Activated naive CD8-positive, alpha-beta T cell treated with anti-CD3 and anti-CD28 coated beads, Interleukin-2, amount 10 ng/mL, durations not matched to agents 7 days and 5 days (primary cell): ENCODE measurements at places on chromosomes 5 and 9. TPM values are rescaled to one million over a fixed set of nuclear protein-coding genes. Genes with fewer than 3 reads are reported as not detected.

NR4A3 gene
- total RNA-seq, result 1.2 TPM

ACTBL2 gene
- not detected for total RNA-seq

FIBCD1 gene
- total RNA-seq, result not detected

TRIM36 gene
- total RNA-seq, result 0.26 TPM

CER1 gene
- not detected for total RNA-seq

GTF2H2 gene
- total RNA-seq, result 28.7 TPM

DNA sequence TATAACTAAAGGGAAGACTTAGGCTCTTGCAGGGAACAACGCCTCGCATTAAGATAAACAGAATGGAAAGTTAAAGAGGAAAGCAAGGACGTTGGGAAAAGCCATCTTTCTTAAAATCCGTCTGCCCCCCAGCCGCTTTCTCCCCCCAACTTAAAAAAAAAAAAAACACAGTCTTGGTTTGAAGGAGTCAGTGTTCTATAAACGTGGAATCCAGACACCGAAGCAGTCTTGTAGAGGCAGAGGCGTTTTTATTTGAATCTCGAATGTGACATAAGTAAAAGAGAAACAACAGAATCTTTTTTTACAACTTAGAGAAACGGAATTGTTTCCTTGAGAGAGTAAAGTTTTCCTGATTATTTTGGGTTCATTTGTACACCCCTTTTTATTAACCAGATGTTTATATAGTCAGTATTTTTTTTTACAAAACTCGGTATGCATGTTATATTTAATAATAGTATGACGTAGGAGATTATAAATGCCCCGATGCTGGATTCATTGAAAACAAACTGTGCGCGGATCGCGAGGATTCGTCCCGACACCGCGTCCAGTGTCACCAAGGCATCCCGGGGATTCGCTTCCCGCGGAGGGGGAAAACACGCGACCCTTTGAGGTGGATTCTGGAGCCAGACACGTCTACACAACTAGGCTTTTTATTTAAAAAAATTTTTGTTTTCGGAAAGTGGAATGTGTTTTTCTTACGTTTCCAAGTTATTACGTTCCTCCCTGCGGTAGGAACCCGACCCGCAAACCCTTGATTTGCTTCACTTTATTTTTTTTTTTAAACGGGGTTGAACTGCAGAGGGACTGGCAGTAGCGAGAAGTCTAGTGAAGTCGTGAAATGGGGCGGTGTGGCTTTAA, 6.7 kb downstream of the PTCH1 start:
- H3K36me3 ChIP-seq, result peaks cover 4% of the 10 kb centered on the region
- H3K27ac ChIP-seq, result peak overlapping the region; percentile 84
- peaks cover 31% of the 10 kb centered on the region for H3K4me1 ChIP-seq

GRCh38 chr5:176373100-176373818, 8.0 kb downstream of the ARL10 start:
- H3K36me3 ChIP-seq, result peaks cover 4% of the 10 kb centered on the region
- no peak overlapping the region for H3K27ac ChIP-seq
- no peaks in the 10 kb centered on the region for H3K4me1 ChIP-seq

DNA sequence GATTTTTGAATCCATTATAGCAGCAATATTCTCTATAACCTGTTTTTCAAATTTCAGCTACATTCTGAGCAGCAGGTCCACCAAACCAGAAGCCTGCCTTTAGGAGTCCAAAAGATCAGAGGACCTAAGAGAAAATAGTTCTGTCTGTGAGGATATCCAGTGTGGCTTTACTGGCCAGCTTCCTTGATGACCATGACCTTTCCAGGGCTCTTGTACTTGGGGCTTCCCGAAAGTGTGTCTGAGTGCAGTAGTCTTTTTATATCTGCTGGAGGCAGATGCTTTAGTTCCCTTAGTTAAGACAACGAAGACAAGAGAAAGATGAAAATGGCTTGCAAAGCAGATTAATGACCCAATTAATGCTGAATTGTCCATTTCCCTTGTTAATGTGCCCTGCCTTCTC, 72.4 kb downstream of the SGCD start:
- no peak for DNase-seq
- no peaks in the 10 kb centered on the region for H3K4me1 ChIP-seq
- no peaks in the 10 kb centered on the region for H3K36me3 ChIP-seq
- H3K27me3 ChIP-seq, result peaks cover 2% of the 10 kb centered on the region
- no peak overlapping the region for H3K4me3 ChIP-seq

DNA sequence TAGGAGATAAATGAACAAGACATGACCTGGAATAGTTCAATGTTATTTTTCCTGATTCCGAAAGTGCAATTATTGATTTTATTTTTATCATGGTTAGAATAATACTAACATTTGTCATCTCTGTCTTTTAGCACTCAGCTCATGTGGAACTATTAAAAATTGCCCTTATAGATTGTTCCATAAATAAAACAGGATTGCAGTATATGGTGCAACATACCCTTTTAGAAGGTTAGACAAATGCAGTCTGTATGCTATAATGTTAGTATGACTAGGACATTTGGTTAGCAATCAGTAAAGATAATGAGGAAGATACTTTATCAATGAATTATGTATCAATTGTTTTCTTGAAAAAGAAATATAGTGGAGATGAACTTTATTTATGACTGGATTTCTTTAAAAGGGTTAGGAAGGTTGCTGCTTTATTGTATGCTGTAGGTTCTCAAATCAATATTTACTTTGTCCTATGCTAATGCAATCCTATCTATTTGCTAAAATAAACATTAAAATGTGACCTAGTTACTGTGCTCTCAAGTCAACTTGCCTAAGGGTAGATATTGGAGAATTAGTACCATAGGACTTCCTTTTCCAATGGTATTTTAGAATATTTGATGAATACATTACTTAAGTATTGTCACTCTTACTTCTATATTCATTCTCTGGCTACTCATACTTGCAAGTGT, 348.9 kb upstream of the ISL1 start:
- no peak for DNase-seq
- no peaks in the 10 kb centered on the region for H3K36me3 ChIP-seq
- no peaks in the 10 kb centered on the region for H3K27me3 ChIP-seq
- H3K4me3 ChIP-seq, result no peak overlapping the region
- no peak overlapping the region for H3K27ac ChIP-seq

DNA sequence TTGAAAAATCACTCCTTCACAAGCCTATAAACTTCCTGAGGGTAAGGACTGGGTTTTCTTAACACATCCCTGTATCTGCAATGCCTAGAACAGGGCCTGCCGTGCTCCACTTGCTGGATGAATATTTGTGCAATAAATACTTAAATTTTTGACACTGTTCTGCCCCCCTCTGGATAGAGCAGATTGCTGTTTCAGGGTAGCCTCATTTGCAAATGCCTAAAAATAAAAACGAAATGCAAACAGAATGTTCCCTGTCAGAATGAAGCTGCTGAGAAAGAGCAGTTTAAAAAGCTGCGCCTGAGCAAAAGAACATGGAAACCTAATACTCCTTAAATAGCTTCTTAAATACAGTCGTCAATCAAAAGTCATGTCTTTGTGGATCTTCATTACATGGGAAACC, 385.3 kb downstream of the PRELID2 start:
- H3K27me3 ChIP-seq, result no peaks in the 10 kb centered on the region
- H3K27ac ChIP-seq, result no peak overlapping the region
- H3K36me3 ChIP-seq, result no peaks in the 10 kb centered on the region
- no peak overlapping the region for H3K4me3 ChIP-seq
- no peaks in the 10 kb centered on the region for H3K4me1 ChIP-seq

- no peak overlapping the region for H3K4me3 ChIP-seq
- H3K36me3 ChIP-seq, result peaks cover 41% of the 10 kb centered on the region
- no peak overlapping the region for H3K27ac ChIP-seq
- peaks cover 45% of the 10 kb centered on the region for H3K4me1 ChIP-seq
Observed at GRCh38 chr9:129958796-129959195, 84.2 kb downstream of the FNBP1 start.

GRCh38 chr9:35546853-35547252, 56.9 kb downstream of the RUSC2 start:
- no peaks in the 10 kb centered on the region for H3K4me1 ChIP-seq
- H3K4me3 ChIP-seq, result no peak overlapping the region
- H3K36me3 ChIP-seq, result no peaks in the 10 kb centered on the region
- peaks cover 13% of the 10 kb centered on the region for H3K27me3 ChIP-seq
- no peak overlapping the region for H3K27ac ChIP-seq
- DNase-seq, result no peak

- H3K4me1 ChIP-seq, result peaks cover 25% of the 10 kb centered on the region
- peak overlapping the region; percentile 82 for H3K27ac ChIP-seq
- H3K27me3 ChIP-seq, result no peaks in the 10 kb centered on the region
- no peak for DNase-seq
- peak overlapping the region; percentile 94 for H3K4me3 ChIP-seq
Observed at GRCh38 chr5:94618029-94618492, 343 bp downstream of the KIAA0825 start.

- H3K27ac ChIP-seq, result no peak overlapping the region
- H3K36me3 ChIP-seq, result peaks cover 2% of the 10 kb centered on the region
- no peaks in the 10 kb centered on the region for H3K4me1 ChIP-seq
- DNase-seq, result no peak
- H3K4me3 ChIP-seq, result no peak overlapping the region
Observed at GRCh38 chr5:108118813-108119514, 262.9 kb downstream of the FBXL17 start.

DNA sequence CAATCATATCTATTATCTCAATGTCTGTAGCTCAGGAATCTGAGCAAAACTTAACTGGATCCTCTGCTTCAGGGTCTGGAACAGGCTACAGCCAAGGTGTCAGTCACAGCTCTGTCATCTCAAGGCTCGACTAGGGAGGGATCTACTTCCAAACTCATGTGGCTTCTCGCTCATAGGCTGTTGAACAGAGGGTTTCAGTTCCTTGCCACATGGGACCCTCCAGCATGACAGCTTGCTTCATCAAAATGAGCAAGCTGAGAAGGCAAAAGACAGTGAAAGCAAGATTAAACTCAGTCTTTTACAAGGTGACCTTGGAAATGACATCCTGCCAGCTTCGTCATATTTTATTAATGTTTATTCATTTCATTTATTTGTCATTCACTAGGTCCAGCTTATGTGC, 111.7 kb downstream of the GADD45G start:
- H3K27me3 ChIP-seq, result no peaks in the 10 kb centered on the region
- peak overlapping the region; percentile 86 for H3K27ac ChIP-seq
- no peak for DNase-seq
- H3K4me1 ChIP-seq, result peaks cover 56% of the 10 kb centered on the region
- peaks cover 16% of the 10 kb centered on the region for H3K36me3 ChIP-seq
- no peak overlapping the region for H3K4me3 ChIP-seq

DNA sequence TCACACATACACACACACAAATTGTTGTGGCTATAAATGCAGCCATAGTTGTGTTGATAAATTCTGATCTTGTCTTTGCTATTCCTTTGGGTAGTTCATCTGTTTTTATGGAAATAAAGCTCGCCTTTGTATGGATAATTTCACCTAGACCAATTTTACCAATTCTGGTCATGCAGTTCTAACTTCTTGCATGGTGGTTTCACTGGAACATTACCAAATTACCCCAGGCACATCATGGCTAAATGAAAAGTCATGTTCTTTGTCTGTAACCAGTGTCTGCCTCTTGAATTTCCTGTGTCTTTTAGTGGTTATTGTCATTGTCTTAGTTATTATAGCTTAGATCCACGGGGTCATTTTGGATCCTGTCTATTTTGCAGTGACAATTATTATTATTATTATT, 50.3 kb upstream of the TMC1 start:
- no peak for DNase-seq
- peaks cover 10% of the 10 kb centered on the region for H3K4me1 ChIP-seq
- no peak overlapping the region for H3K4me3 ChIP-seq
- no peaks in the 10 kb centered on the region for H3K36me3 ChIP-seq
- no peaks in the 10 kb centered on the region for H3K27me3 ChIP-seq
- no peak overlapping the region for H3K27ac ChIP-seq
